ENCODE measurements at places on chromosomes 5 and 9. TPM values are rescaled to one million over a fixed set of nuclear protein-coding genes. Genes with fewer than 3 reads are reported as not detected.

ZDHHC11 gene
- 5.9 TPM for total RNA-seq

DRD1 gene
- 0.53 TPM for total RNA-seq

IFNK gene
- total RNA-seq, result not detected

SPATA31E1 gene
- total RNA-seq, result not detected

ISCA1 gene
- 25.8 TPM for total RNA-seq

MLLT3 gene
- total RNA-seq, result 16.1 TPM

PALM2AKAP2 gene
- total RNA-seq, result 18.2 TPM

PCDHA11 gene
- 0.06 TPM for total RNA-seq

SPATA24 gene
- total RNA-seq, result 9.6 TPM

AJM1 gene
- total RNA-seq, result 1.1 TPM

GOLGA2 gene
- total RNA-seq, result 190 TPM

CHD1 gene
- total RNA-seq, result 32.8 TPM

LAMC3 gene
- total RNA-seq, result 0.12 TPM

SHISAL2B gene
- total RNA-seq, result not detected

COL27A1 gene
- total RNA-seq, result 2.8 TPM

SURF6 gene
- total RNA-seq, result 7.5 TPM

FBXW11 gene
- total RNA-seq, result 82.6 TPM

ITGA1 gene
- total RNA-seq, result 136 TPM

LCN15 gene
- total RNA-seq, result not detected

FSD1L gene
- 4.5 TPM for total RNA-seq

PCDHGA5 gene
- 2.7 TPM for total RNA-seq

SLC23A1 gene
- not detected for total RNA-seq

NEURL1B gene
- total RNA-seq, result 3.4 TPM

EMB gene
- 6.9 TPM for total RNA-seq

TTC23L gene
- 0.31 TPM for total RNA-seq

GKAP1 gene
- 0.26 TPM for total RNA-seq

INSL6 gene
- total RNA-seq, result not detected

THBS4 gene
- total RNA-seq, result 1.3 TPM

KIAA1958 gene
- total RNA-seq, result 0.66 TPM

ZFP2 gene
- total RNA-seq, result 0.92 TPM

PCDHGB6 gene
- 4.7 TPM for total RNA-seq

UGT3A2 gene
- total RNA-seq, result not detected

IQGAP2 gene
- total RNA-seq, result 1.6 TPM

IL4 gene
- total RNA-seq, result not detected

WDR38 gene
- total RNA-seq, result not detected

PCDH1 gene
- 5.7 TPM for total RNA-seq

IFNA1 gene
- total RNA-seq, result not detected

NME5 gene
- total RNA-seq, result 5.0 TPM

LCN2 gene
- total RNA-seq, result not detected

PCDHA1 gene
- under 0.01 TPM for total RNA-seq

CCL27 gene
- total RNA-seq, result not detected

SPINK13 gene
- not detected for total RNA-seq

STXBP1 gene
- 16.8 TPM for total RNA-seq

PKD2L2 gene
- not detected for total RNA-seq
